ENCODE measurements at places on chromosomes 6 and 20.

GRCh38 chr20:62359491-62360121, 7.5 kb downstream of the LAMA5 start:
- no peak for DNase-seq

- DNase-seq = no peak
Observed at GRCh38 chr6:3409699-3410384, 47.0 kb downstream of the SLC22A23 start.

DNA sequence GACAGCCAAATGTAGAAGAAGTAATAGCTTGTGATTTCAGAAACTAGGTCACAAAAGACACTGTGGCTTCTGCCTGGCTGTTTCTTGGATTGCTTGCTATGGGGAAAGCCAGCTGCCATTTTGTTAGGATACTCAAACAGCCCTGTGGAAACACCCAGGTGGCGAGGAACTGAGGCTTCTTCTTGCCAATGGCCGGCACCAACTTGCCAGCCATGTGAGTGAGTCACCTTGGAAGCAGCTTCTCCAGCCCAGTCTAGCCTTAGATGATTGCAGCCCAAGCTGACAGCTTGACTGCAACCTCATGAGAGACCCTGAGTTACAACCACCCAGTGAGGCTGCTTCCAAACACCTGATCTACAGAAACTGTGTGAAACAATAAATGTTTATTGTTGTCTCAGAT, 11.9 kb upstream of the KIAA1755 start:
- no peak for DNase-seq

DNA sequence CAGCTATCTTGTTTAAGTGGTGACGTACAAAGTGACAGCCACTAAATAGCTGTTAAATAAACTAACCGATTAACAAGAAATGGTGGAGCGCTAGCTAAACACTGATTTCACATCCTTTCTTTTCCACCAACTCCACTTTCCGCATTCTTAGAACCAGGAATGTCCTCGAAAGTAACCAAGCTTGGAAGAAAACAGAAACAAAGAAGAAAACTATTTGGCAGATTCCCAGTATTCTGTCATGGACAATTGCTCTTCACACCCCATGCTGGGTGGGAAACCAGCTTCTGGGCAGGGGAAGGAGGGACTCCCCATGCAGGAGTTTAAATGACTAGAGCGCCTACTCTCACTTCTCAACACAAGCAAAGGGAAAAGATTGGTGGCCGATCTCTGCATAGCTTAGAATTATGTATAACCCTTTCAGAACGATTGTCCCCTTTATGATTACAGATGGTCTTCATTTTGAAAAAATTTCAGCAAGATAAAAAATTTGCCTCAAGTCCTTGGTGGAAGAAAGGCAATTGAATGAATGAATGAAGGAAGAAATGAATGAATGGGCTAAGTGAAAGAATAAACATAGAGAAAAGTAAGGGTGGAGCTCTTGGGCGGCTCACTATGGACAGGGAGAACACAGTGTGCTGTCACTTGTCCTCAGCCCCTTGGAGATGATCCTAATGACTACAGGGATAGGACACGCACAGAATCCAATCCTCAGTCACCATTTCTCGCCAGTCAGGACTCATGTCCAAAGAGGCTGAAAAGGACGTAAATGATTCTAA, 148.7 kb upstream of the NEDD9 start:
- DNase-seq = no peak

DNA sequence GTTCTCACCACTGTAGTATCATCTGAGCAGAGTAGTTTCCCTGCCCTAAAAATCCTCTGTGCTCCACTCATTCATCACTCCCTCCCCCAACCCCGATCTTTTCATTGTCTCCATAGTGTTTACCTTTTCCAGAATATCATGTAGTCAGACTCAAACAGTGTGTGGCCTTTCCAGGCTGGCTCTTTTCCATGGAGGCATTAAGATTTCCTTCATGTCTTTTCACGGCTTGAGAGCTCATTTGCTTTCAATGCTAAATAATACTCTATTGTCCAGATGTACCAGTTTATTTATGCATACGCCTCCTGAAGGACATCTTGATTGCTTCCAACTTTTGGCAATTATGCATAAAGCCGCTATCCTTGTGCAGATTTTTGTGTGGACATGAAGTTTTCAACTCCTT, 235.8 kb downstream of the PHACTR1 start:
- DNase-seq = no peak

DNA sequence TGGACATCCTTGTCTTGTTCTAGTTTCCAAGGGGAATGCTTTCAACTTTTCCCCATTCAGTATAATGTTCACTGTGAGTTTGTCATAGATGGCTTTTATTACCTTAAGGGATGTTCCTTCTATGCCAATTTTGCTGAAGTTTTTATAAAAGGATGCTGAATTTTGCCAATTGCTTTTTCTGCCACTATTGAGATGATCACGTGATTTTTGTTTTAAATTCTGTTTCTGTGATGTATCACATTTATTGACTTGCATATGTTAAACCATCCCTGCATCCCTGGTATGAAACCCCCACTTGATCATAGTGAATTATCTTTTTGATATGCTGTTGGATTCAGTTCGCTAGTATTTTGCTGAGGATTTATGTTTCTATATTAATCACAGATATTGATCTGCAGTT, 130.6 kb upstream of the TAB2 start:
- DNase-seq = no peak

DNA sequence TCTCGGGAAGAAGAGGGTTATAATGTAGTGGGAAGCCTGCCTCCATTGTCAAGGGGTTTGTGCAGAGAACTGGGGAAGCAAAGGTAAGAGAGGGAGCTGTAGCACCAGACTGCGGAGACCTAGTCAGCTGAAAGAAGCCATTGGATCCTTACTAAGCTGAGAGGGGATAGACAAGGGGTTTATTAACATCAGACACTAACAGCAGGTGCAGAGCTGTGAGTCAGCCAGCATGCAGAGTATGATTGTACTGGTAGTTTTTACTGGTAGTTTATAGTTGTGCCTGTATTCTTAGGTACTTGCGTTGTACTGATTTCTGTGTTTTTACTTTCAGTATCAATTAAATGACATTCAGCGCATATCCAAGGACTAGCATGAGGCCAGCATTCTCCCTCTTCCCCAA, 17.8 kb upstream of the COL19A1 start:
- no peak for DNase-seq

DNA sequence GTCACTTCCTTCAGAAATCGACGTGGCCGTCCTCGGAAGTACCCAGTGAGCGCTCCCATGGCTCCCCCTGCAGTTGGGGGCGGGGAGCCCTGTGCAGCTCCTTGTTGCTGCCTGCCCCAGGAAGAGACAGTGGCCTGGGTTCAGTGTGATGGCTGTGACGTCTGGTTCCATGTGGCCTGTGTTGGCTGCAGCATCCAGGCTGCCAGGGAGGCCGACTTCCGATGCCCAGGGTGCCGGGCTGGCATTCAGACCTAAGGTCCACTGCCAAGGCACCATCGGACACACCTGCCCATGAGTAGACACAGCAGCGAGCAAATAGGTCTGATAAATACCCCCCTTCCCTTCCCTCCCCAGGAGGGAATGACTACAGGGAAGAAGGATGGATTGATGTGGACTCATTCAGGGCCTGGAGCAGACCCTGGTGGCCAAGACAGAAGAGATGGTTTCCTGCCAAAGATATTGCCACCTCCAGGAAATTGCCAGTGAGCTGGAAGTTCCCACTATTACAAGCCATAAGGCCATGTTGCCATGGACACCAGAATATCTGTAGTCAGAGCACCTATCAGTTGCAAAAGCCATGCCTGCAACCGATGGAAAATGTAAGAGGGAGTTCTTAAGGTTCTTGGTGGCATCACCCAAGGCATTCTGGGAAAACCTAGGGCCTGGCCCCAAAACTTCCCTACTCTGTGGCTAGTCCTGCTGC, 4.2 kb downstream of the TCF19 start:
- DNase-seq = no peak

DNA sequence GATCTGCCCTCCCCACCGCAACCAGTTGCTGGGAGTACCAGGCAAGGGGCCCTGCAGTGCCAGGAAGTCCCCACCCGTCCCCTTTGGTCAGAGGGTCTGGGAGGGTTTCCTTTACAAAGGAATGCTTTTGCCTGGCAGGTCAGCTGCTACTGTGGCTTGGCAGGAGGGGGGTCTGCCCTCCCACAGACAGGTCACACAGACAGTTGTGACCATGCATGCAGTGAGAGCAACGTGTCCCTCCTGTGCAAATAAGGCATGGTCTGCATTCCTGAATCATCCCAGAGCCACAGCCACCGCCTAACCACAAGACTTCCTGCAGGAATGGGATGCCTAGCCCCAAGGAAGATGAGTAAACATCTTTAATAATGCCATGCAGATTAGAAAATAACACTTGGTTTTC, 439 bp upstream of the F13A1 start:
- DNase-seq = no peak

DNA sequence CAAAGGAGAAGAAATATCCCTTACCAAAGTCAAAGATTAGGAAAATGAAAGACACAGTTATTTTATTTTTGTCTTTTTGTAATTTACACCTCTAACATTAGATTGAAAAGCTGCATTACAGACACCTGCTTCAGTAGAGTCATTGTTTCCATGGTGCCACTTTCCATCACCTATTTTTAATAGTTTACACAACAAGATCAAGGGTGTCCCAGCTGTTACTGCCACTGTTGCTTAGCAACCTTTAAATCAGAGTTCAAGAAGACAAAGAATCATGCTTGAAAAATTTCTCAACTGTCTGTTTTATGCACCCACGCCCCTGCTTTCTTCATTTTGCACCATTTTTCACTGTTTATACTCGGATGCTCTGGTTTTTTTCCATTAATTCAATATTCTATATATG, 668.2 kb upstream of the GJE1 start:
- DNase-seq = no peak

DNA sequence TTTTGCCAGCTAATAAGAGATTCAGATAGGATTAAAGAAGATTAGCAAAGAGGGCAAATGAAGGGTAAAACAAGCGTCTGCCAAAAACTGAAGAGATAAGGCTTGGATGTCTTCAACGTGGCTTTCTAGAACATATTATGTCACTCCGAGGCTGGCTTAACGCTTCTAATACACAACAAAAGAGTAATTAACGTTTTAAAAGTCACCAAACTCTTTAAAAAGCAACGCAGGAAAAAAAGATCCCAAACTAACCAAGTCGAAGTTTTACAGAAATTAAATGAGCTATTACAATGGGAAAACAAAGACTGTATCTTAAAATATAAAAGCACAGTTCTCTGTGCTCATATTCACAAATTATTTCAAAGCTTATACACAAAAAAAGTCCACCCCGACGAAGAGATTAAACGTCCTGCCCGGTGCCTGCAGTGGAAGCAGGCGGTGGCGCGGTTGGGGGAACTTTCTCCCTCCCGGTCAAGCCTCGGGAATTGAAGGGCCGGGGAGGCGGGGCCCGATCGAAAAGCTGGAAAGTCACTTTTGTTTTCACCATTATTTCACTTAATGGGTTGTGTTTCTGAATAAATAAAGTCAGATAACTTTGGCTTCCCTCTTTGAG, 1.2 kb downstream of the MAK start:
- DNase-seq = no peak

GRCh38 chr20:1941226-1941625, 46.0 kb downstream of the SIRPA start:
- DNase-seq = no peak

- DNase-seq = no peak
Observed at GRCh38 chr6:113654396-113654795, 202.7 kb upstream of the MARCKS start.

- no peak for DNase-seq
Observed at GRCh38 chr6:22024973-22025467, 271.8 kb downstream of the PRL start.

- no peak for DNase-seq
Observed at GRCh38 chr20:63846128-63846771, 15.0 kb upstream of the ABHD16B start.

DNA sequence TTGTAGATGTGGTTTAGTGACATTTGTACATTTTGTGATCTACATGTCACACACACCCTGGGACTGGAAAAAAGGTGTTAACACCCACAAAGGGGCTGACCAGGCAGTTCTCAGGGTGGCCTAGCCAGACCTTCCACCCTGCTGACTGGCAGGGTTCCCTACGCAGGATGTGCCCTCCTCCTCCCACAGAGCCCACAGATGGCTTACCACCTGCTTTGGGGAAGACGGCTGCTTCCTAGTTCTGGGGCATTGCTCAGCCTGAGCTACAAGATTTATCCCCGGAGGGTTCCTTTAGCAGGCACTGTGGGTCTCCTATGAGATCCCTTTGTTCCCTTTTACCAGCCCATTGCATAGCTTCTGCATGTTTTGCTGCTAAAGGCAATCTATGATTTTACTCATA, 35.1 kb downstream of the SNAP25 start:
- no peak for DNase-seq

Measured in smooth muscle cell of the brain vasculature (primary cell).